Fibroblast of the aortic adventitia (primary cell): ENCODE measurements at places on chromosomes 3 and 15. TPM values are rescaled to one million over a fixed set of nuclear protein-coding genes. Genes with fewer than 3 reads are reported as not detected.

DNA sequence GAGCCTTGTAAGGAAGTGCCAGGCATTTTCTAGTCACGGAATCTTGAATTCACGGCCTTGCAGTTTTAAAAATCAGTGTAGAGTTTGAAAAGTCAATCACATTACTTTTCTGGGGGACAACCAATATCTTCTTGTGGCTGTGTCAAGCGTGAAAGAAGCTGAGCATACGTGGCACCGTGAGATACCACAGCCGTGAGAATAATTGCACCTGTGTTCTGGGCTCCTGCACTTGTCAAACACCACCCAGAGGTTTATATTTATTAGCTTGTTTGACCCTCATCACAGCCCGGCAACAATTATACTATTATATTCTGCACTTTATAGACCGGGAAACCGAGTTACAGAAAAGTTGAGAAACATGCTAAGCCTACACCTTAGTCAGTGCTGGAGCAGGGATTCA is 45.2 kb downstream of the ARRDC4 start:
- no peak for DNase-seq

GRCh38 chr3:171317171-171317570 is 143.0 kb downstream of the TNIK start:
- DNase-seq, result no peak

- DNase-seq, result peak; percentile 0
Measured at GRCh38 chr15:35206060-35206675, 121.1 kb upstream of the NANOGP8 start.

TGM5 gene
- not detected in 2 replicates for total RNA-seq

- DNase-seq, result peak; percentile 51
Measured at GRCh38 chr3:42476225-42477125, 26.0 kb upstream of the VIPR1 start.

- no peak for DNase-seq
Measured at GRCh38 chr15:78642331-78642730, 1.3 kb upstream of the CHRNB4 start.

- DNase-seq, result no peak
Measured at GRCh38 chr3:117150628-117151027, 441.0 kb downstream of the TUSC7 start.

GRCh38 chr15:50148362-50148963 is 29.4 kb upstream of the ATP8B4 start:
- peak; percentile 83 for DNase-seq

DNA sequence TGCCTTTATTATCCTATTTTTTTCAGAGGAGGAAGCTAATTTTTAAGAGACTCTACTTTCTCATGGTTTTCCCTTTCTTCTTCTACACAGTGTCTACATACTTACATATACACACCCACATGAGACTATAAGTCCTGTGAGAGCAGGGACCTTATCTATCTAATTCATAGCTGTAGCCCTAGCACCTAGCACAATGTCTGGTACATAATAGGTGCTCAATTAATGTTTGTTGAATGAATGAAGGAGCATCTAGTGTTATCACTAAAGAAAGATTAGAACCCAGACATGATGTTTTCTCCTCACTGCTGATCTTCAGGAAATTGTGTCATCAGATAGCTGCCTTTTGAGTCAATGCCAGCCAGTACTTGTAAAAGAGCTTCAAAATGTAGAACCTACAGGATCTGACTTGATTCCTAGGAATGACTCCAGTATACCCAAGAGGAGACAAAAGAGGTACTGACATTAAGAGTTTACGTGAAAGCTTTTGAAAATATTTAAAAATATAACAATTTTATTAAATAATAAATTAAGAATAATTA is 2.5 kb downstream of the SCG5 start:
- DNase-seq, result no peak

KCNAB1 gene
- total RNA-seq, result 3.3 and 9.2 TPM in 2 replicates

POLQ gene
- 0.49 and 10.1 TPM in 2 replicates for total RNA-seq

MNS1 gene
- 3.8 and 7.0 TPM in 2 replicates for total RNA-seq

- DNase-seq, result no peak
Measured at GRCh38 chr3:133572158-133573053, 1.1 kb upstream of the CDV3 start.

- DNase-seq, result peak; percentile 96
Measured at GRCh38 chr3:151838574-151839312, 24.8 kb downstream of the AADAC start.

IFT122 gene
- 21.4 and 38.0 TPM in 2 replicates for total RNA-seq

GRCh38 chr3:117322866-117323265 is 613.3 kb downstream of the TUSC7 start:
- DNase-seq, result peak; percentile 11

DNA sequence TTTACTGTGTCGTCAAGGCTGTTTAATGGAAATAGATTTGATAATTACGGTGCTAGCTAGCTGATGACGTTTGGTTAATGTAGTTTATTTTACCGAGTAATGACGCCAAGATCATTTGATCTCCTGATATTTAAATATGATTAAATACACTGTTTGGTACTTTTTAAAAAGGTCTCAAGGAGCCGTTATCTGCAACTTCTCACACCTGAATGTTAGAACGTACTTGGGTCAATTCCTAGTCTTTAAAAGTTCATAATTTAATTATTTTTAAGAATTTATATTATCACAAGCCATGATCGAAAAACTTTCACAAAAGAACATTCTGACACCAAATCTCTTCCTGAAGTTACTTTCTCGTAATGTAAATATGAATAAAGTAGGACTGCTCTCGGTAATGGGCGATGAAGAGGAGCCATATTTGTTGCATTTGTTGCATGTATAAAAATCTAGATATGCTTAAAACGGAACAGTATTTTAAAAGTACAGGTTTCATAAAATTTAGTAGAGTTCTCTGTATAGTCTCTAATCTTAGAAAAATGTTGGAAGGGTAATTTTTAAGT is 16.2 kb upstream of the CHD2 start:
- DNase-seq, result peak; percentile 38

CAMKV gene
- not detected in 2 replicates for total RNA-seq

DNA sequence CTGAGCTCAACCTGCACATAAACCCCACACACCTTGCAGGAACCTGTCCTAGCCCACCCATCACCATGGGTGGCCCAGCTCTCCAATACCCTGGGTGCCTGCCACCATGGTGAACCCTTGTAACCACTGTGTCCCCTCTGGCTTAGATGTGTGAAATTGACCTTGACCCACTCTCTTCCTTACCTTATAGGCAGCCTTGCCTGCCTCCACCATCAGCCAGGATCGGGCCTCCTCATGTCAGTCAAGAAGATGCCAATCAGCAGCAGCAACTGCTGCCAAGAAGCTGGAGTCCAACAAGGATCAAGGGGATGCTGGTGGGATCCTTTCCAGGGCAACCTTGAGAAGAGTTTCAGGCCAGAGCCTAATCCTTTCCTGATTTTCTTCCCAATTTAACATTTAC is 8.8 kb upstream of the CYP11A1 start:
- no peak for DNase-seq

OR5K2 gene
- total RNA-seq, result not detected in 2 replicates

WDR53 gene
- 6.5 and 7.1 TPM in 2 replicates for total RNA-seq

DNA sequence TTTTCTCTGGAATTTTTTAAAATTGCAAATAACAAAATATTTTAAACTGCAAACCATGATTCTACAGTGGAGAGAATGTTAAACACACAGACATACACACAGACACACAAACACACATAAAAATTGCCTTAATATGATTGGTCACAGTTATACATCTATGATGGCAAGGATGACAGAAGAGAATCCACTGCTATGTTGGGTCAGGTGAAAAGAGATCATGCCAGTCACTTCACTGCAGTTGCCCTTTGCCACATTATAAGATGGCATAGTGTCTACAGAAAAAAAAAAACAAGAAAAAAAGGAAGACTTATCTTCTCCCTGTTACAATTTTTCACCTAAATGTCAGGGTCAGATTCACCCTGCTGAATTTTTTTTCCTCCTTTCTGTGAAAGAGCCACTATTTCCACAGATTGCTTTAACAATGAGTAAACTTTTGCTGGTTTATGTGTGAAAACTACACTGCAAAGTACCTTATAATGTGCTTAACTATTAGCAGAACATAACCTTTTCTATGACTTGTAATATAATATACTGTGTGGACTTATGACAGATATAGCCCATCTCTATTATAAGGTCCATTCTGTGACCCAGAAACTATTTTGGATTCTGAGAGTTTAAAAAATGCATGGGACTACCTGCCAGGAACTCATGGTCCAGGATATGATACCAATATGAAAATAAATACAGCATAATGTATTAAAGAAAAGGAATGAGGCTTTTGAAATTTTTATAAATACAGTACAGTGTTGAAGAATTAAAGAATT is 111.9 kb downstream of the RBMS3 start:
- no peak for DNase-seq

NMB gene
- 4.1 TPM in 1 of 2 replicates, not detected in the other for total RNA-seq

- peak; percentile 84 for DNase-seq
Measured at GRCh38 chr15:60507596-60508424, 28.9 kb upstream of the ICE2 start.

- DNase-seq, result no peak
Measured at GRCh38 chr3:197375001-197375441, 76.6 kb upstream of the DLG1 start.

DNA sequence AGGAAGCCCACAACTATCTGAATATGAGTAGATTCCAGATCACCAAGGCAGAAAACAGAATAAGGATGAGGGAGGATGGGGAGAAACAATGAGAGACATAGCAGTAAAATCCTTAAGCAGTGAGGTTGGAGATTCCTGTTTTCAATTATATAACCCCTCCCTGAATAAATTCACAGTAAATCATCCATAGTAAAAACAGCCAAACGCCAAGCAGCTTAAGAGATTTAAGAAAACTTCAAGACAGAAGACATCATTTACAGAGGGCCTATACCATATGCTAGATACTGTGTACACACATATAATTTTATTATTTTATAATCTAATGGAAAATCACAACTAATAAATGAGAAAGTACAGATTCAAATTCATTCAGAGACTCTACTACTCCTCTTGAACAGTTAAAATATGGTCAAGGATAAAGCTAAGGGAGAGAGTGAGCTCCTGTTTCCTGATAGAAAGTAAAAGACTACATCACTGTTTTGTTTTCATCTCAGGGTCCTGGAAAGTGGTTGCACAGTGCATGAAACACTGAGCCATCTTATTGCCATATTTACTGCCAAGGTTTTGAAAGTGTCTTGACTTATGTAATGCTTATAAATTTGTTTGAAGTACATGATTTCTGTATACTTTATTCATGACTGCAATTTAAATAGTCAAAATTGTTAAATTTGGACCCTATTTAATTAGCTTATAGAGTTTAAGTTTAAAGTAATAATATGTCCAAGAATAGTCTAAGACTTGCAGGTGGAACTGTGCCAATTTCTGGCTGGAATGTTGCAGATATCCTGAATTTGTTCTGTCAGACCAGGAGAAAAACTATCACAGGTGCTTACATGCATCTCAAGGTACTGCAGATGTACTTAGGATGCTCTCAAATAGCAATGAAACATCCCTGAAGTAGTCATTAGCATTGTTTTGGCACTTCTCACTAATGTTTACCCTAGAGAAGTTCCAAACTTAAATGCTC is 141.4 kb downstream of the TBL1XR1 start:
- peak; percentile 29 for DNase-seq

GRCh38 chr3:138197058-138197457 is 10.0 kb downstream of the ARMC8 start:
- peak; percentile 40 for DNase-seq

PPP1R14D gene
- not detected in 2 replicates for total RNA-seq

SLC24A5 gene
- not detected in 2 replicates for total RNA-seq

DNA sequence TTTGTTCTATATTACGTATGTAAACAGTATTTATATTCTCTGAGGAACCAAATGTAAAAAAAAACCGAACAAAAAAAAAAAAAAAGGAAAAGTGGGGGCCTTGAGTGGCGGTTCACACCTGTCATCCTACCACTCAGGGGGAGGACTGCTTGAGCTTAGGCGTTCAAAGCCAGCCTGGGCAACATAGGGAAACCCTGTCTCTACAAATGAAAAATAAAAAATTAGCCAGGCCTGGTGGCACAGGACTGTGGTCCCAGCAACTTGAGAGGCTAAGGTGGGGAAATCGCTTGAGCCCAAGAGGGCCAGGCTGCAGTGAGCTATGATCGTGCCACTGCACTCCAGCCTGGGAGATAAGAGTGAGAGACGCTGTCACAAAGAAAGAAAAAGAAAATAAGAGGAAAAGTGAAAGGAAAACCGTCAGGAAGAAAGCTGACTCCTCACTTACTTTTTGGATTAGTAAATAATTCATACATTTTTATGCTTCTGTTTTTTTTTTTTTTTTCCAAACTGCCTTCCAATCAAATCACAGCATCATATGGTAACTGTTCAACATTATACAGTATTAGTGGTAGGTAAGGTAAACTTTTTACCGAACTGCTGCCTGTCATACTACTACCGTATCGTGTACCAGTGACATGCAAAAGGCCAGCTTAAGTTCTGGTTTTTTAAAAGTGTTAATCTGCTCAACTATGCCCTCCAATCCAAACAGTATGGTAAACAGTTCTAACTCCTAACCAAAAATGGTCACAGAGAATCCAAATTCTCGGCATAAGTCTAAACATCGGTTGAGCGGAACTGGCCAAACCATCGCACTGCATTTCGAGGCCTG is 1.2 kb downstream of the PHC3 start:
- peak; percentile 36 for DNase-seq

GRCh38 chr3:160330109-160330508 is 68.9 kb downstream of the IFT80 start:
- DNase-seq, result peak; percentile 35

GRCh38 chr3:9185701-9186100 is 63.7 kb downstream of the SRGAP3 start:
- DNase-seq, result no peak

DNA sequence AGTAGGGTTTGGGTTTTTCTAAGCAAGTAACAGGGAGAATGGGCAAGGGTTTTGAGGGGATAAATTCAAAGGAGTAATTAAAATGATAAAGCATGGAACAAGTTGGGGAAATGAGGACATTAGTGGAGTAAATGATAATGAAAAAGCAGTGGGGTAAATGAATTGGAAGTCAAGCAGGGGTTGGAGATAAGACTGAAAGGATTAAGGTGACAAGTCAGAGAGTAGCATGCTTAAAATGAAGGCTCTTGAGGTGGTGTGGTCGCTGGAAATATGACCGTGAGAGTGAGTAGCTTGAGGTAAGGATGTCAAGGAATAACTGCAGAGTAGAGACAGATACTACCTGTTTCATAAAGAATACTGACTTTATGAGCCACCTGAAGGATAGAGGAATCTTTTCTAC is 408.5 kb downstream of the TBC1D5 start:
- DNase-seq, result no peak

CPNE4 gene
- total RNA-seq, result not detected in 2 replicates

- no peak for DNase-seq
Measured at GRCh38 chr3:63128380-63128779, 149.7 kb upstream of the SYNPR start.

DNA sequence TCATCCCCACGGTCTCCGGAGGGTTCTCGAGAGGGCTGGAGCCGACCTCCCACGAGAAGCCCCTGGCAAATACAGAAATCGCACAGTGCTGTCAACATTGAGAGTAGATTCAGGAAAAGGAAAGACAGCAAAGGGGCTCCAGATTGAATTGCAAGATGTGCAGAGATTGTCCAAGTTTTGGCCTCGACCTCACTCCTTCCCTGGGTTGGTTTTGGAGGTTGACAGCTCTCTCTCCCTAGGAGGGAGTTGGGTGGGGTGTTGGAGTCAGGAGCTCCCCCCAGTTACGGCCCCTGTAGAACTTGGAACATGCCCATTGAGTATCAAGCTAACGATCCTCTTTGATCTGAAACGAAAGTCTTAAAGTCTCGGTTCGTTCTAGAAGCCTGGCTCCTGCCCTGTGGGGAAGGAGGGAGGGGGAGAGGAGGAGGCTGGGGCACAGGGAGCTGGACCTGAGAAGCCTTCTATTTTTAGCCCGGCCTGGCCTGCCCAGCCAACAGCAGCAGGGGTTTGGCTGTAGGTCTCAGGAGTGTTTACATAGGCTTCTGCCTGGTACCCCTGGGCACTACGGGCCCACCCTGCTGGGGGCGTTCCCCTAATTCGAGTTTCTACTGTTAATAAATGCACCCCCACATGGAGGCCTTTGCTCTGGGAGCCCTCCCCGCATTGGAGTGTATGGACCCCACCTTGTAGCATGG is 672 bp upstream of the KY start:
- DNase-seq, result peak; percentile 80
